NCI-H524 treated with DMSO at 0.1 percent for 48 hours (cell line): ENCODE measurements at places on chromosomes 1 and 21.

- DNase-seq, result no peak
These were observed 1.2 kb upstream of the LAD1 start for GRCh38 chr1:201400212-201400851.

- DNase-seq, result no peak
These were observed 540 bp downstream of the BCAN start for GRCh38 chr1:156642265-156643048.

- DNase-seq, result no peak
These were observed 18.0 kb upstream of the LRRC8D start for GRCh38 chr1:89802841-89803240.

GRCh38 chr1:231162297-231162969, 575 bp downstream of the TRIM67 start:
- DNase-seq, result no peak

DNA sequence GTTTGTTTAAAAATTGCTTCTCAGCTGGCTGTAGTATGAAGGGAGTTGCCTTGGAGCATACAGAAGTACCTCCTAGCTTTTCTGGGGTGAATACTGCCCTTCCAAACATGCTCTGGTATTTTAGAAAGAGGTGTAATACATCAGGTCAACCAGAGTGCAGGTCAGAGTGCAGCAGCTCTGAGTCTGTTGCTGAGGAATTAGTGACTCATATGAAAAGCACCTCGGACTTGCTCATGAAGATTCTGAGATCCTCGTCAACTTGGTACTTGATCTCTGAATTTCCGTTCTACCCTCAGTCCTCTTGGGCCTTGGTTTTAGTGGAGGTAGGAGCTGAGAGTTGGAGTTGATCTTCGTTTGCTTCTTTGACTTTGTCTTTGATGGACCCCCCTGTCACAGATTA, 67.3 kb downstream of the NOS1AP start:
- DNase-seq, result no peak

- no peak for DNase-seq
These were observed 40.6 kb downstream of the TNNT2 start for GRCh38 chr1:201336711-201337450.

DNA sequence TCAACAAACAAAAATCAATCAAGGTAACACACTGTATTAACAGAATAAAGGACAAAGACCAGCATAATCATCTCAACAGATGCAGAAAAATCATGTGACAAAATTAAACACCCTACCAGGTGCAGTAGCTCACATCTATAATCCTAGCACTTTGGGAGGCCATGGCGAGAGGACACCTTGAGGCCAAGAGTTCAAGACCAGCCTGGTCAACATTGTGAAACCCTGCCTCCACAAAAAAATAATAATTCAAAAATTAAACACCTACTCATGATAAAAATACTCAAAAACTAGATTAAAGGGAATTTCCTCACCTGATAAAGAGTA, 35.3 kb downstream of the PIK3R3 start:
- no peak for DNase-seq

- no peak for DNase-seq
These were observed 131.0 kb downstream of the XPR1 start for GRCh38 chr1:180762796-180763195.

- no peak for DNase-seq
These were observed 69.5 kb upstream of the HSD17B7 start for GRCh38 chr1:162720996-162721395.

GRCh38 chr1:111570781-111571181, 48.8 kb upstream of the RAP1A start:
- no peak for DNase-seq

DNA sequence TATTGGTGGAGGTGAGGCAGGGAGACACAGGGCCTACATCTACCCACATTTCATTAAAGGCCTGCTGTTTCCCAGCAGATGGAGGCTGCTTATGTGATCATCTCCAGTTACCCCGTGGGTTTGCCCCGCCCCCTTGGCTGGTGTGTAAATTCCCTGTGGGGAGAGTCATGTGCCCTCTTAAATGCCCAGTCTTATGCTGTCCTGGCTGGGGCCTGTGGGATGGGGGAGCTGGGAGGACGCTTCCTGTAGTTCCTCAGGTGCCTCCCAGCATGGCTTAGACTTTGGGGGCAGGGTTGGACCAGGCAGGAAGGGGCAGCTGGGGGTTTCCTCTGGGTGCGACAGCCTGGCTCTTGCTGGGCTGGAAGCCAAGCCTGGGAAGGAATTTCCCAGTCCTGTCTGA, 15.5 kb upstream of the CITED4 start:
- peak; percentile 66 for DNase-seq

GRCh38 chr1:228697207-228698016, 37.9 kb upstream of the RHOU start:
- DNase-seq, result no peak

- no peak for DNase-seq
These were observed 70.0 kb downstream of the PLD5 start for GRCh38 chr1:242454262-242455051.

GRCh38 chr1:113874012-113874879, 2.7 kb upstream of the PTPN22 start:
- no peak for DNase-seq

GRCh38 chr1:32464716-32465577, at the start of gene ZBTB8B:
Gene ZBTB8B, plus strand, starts transcription at chr1:32465072. Its CDS starts 5,553 bp downstream, at chr1:32470625.
- peak; percentile 92 for DNase-seq

- no peak for DNase-seq
These were observed 64.9 kb downstream of the TAS1R2 start for GRCh38 chr1:18794561-18794960.

GRCh38 chr1:196305216-196305615, 303.0 kb downstream of the KCNT2 start:
- DNase-seq, result no peak

GRCh38 chr1:53685272-53686051, 53.5 kb downstream of the GLIS1 start:
- no peak for DNase-seq

- no peak for DNase-seq
These were observed 3.7 kb downstream of the OLFML3 start for GRCh38 chr1:113982949-113983348.

DNA sequence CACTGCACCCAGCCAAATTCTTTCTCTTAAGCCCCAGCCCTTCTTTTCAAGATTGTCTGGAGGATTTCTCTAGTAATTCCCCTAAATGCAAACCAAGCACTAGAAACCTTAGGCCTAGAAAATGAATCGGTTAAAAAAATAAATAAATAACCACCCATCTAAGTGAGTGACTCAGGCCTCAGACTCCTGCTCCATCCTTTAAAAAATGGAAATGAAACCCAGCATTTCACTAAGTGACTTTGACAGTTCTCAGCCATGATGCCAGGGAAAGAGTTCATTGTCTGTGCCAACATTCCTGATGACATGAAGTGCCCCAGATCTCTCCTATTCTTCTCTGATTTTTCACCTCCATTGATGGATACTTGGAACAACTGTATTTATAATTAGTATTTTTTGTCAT, 415.2 kb upstream of the DAB1 start:
- DNase-seq, result no peak

DNA sequence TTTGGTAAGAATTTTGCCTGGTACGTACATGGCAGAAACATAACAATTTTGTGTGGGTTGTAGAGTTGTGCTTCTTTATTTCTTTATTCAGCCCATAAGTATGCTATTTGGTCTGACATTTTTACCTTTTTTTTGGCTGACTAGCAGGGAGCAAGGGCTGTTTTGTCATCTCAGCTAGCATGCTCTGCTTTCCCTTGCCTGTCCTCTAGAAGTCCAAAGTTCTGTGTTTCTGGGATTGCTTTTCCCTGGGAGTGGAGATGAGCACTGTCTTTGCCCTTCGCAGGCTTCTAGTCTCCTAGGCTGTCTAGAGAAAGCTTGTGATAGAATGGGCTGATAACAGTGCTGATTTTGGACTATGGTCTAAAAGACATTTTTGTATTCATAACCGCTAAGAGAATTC, 7.5 kb downstream of the UCK2 start:
- DNase-seq, result no peak

DNA sequence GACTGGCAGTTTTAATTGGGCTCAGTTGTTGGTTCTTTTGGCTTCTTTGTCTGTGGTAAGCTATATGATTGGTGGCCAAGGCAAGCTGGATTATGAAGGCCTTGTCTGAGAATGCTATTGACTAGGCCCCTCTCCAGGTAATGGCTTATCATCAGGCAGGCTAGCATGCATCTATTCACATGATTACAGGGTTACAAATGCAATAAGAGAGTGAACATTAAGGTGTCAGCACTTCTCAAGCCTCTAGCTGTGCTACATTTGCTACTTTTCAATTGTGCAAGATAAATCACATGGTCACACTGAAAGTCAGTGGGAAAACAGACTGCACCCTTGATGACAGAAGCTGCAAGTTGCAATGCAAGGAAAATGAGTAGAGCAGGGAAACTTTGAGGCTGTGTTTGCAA, 550.9 kb upstream of the TMPRSS15 start:
- DNase-seq, result no peak

DNA sequence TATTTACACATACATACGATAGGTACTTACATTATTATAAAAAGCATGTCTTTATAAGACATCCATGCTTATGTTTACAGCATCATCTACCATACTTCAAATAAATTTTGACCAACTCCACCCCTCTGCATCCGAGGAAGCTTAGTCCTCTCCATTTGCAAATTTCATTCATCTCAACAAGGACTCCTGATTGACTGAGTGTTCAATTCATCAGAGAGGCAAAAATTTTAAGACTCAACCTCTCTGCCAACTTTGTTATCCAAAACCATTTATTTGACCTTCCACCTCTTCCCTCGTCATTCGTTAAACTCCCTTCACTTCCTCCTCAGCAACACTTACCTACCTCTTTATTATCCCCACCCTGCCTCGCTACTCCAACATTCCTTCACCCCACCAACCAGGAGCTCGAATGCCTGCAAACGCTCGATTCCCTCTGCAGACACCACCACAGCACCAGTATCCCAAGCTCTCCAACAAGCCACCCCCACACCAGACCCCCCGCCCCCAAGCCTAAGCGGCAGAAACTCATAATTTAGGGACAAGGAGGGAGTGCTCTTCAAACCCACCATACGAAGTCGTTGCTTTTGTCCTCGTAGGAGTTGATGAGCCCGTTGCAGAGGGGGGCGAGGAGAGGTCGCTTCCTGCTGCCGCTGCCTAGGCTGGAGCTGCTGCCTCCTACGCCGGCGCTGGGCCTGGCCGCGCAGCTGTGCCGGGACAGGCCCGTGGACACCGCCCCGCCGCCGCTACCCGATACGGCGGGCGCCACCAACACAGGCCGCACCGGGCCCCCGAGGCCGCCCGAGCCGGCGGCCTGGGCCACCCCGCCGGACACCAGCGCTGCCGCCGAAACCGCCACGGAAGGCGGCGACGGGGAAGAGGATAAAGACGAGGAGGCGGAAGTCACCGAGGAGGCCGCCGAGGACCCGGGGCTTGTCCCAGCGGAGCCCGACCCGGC, 803 bp downstream of the COP1 start:
- no peak for DNase-seq

DNA sequence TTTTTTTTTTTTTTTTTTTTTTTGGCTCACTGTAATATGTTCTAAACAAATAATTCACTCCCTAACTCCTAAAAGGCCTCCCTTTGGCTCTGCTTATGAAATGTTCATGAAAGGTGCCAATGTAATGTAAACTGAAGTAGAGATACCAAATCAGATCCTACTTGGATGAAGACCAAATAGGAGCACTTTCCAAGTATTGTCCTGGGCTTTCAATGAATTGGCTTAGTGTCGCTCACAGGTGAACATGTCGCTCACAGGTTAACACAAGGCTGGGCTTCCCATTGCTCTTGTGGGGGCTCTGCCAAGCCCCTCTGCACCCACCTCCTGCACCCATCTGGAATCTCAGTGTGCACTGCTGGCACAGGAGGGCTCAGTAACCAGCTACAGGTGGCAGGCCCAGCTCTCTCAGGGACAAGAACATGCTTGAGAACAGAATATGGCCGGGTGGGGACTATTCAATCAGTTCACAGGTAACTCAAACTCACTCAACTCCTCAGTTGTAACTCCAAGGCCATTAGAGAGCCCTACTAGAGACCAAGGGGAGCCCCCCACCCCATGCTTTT, 10.6 kb upstream of the CD58 start:
- DNase-seq, result no peak

DNA sequence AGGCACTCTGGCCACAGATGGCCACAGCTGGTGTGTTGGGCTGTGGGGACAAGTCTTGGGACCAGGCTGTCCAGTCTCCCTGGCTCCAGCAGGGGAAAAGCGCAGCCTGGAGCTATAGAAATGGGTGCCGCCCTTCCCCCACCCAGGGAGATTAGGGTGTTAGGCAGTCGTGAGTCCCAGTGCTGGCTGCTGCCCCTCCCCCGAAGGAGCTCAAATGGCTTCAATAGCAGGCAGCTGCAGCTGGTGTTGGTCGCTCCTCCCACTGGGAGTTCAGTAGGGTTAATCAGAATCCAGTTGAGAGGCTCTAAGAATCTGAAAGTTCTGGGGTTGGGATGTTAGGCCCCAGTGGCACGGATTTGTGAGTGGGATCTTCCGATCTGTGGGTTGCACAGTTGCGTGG, 595.6 kb upstream of the PKN2 start:
- DNase-seq, result no peak

DNA sequence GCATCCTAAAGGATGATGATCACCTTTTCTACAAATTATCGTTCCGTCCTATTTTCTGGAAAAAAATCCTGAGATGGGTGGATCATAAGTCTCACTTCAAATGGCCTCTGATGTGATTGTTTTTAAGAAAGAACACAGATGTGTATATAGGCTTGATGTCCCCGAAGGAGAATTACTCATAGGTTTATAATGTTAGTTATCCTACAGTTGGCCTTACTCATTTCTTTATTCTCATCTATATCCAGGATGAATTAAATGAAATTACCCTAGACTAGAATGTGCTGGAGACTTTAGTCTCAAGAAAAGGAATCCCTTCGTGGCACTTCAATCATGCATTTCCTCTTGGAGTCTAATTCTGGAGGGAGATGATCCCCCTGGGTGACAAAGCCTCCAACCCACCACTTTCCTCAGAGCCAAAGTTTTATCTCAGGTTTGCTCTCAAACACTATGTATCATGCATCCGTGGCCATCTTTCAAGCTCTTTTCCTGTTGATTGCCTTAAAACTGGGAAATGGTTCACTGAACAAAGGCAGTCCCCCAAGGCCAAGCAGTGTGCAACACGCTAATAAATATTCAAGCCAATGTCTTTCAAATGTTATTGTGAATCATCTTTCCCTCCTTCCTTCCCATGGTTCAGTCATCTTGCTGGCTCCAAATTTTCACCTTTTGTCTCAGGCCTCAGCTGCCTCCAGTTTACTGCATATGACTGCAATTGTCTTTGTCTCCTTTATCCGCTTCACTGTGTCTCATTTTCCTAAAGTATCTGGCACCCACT, 32.5 kb upstream of the SMYD2 start:
- DNase-seq, result no peak

- no peak for DNase-seq
These were observed 57.3 kb downstream of the ZNF644 start for GRCh38 chr1:90964444-90965035.

GRCh38 chr1:119565131-119565772, 58.2 kb downstream of the HSD3B1 start:
- no peak for DNase-seq

GRCh38 chr1:4695241-4695640, 40.8 kb downstream of the AJAP1 start:
- no peak for DNase-seq

- no peak for DNase-seq
These were observed 329.3 kb upstream of the PROX1 start for GRCh38 chr1:213658457-213658856.
